ENCODE measurements at places on chromosomes 7 and 10.

DNA sequence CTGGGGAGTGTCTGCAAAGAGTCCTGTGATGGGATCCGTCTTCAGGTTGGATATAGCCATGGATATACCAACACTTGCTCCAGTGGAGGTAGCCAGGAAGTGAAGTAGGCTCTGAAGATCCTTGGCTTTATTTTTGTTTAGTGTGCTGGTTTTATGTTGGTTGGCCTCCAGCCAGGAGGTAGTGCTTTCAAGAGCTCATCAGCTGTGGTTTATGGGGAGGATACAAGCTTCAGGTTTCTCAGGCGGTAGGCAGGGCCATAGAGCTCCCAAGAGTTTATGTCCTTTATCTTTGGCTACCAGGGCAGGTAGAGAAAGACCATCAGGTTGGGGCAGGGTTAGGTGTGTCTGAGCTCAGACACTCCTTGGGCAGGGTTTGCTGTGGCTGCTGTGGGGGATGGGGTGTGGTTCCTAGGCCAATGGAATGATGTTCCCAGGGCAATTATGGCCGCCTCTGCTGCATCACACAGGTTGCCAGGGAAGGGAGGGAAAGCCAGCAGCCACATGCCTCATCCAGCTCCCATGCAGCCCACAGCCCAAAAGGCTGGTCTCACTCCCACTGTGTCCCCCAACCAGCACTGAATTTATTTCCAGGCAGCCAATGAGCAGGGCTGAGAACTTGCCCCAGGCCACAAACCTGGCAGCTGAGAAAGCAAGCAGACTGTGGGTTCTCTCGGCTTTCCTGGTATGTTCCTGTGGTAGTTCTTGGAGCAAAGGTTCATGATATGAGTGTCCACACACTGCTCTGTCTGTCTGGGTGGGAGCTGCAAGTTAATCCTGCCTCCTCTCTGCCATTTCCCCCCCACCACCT lies 67.0 kb upstream of the PRLHR start:
- DNase-seq: no peak

GRCh38 chr10:125264757-125265578 lies 104.6 kb upstream of the CTBP2 start:
- no peak for DNase-seq

DNA sequence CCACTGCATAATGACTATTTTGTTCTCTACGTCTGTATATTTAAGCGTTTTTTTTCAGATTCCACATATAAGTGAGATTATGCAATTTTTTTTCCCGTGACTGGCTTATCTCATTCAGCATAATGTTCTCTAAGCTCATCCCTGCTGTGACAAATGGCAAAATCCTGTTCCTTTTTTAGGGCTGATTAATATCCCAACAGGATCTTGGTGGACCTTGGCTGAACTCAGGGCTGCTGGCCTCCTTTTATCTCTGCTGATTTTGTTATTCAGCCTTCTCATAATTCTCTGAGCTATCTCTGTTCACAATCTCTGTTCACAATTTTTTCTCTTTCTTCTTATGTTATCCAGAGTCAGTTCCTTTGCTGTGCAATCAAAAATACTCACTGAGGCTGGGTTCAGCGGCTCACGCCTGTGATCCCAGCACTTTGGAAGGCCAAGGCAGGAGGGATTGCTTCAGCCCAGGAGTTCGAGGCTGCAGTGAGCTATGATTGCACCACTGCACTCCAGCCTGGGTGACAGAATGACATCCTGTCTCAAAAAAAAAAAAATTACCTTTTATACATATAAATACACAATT lies 1035.9 kb upstream of the AUTS2 start:
- DNase-seq: no peak

- DNase-seq: no peak
Measured at GRCh38 chr7:111789870-111790269, 227.6 kb upstream of the IMMP2L start.

- peak; percentile 75 for DNase-seq
Measured at GRCh38 chr10:110535958-110536891, 31.3 kb upstream of the SMC3 start.

DNA sequence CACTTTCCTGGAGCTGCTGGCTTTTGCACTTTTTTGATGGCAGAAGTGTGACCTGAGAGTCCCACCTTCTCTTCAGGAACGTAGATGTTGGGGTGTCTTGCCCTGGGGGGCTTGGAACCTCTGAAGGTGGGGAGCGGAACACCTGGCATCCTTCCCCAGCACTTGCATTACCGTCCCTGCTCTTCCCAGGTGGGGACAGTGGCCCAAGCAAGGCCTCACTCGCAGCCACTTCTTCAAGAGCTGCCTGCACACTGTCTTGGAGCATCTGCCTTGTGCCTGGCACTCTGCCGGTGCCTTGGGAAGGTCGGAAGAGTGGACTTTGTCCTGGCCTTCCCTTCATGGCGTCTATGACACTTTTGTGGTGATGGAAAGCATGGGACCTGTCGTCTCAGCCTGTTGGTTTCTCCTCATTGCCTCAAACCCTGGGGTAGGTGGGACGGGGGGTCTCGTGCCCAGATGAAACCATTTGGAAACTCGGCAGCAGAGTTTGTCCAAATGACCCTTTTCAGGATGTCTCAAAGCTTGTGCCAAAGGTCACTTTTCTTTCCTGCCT lies 31.1 kb downstream of the PFKFB3 start:
- DNase-seq: no peak

DNA sequence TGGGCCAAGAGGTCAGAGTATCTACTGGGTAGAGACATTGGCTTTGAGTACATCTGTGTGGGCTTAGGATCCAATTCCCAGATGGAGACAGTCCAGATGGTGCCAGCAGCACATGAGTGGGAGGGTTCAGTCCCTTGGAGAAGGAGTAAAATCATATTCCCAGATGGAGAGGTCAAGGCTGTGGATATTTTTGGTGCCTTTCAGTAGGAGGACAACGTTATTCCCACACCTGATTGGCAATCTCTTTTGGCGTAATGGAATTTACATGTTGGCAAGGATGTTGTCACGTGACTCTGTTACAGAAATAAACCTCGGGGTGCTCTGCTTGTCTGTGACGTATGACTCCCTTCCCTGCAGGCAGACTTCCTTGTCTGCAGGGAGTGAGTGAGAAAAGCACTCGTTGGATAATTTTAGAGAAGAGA lies 27.6 kb downstream of the NPS start:
- no peak for DNase-seq

DNA sequence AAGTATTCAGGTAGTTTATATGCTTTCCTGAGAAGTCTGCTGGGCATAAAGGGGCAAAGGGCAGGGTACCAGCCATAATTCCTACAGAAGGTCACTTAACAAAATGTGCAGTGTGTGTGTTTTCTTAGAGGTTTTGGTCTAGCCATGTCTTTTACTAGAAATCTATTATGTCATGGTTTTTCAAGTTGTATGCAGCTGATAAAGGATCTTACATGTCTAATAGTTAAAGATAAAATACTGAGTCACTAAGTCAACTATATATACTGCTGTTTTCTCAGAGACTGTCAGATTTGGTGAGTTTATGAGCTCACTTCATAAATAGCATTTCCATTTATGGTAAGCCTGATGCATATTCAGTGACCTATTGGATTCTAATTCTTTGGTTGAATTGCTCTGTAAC lies 7.7 kb downstream of the CASP2 start:
- no peak for DNase-seq

DNA sequence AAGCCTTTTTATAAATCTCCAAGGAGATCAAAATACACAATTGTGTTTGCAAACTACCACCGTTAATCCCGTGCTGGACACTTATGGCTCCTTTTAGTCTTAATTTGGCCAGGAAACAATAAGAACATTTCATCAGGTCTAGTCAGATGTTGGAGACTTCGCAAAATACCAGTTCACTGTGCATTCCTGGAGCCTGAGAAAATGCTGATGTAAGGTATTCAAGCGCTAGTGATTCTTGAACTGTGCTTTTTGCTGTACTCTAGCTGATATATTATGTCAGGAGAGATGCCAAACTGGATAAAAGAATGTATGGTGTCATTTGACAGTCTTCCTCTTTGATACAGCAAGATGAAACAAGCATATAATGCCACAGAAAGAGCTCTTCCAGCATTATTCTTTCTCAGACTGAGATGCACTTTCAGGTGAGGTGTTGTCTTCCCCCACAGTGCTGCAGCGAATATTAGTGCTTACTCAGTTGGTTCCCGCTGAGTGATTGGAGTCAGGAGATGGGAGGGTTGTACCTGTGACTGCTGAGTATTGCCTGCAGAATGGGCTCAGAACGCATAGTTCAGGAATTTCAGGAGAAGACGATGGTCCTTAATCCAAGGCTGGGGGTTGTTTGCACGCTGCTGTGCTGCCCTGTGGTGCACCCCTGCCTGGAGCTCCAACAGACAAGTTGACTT lies 59.2 kb downstream of the OGDH start:
- no peak for DNase-seq

DNA sequence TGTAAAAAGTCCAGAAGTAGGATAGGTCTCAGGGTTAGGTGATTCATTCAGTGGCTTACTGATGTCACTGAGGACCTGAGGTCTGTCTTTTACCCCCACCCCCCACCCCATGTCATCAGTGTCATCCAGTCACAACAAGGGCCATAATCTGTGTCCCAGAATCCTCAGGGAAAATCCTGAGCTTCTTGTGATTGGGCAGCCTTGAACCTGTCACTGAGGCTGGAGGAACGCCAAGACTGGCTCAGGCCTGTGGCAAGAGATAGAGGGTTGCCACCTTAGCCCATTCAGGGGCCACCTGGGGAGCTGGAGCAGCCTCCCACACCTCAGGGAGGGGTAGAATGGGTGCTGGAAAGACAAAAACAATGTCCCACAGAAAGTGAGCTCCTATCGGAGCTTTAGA lies 29.7 kb downstream of the NUB1 start:
- DNase-seq: no peak

GRCh38 chr10:124263726-124264125 lies 155.0 kb downstream of the OAT start:
- DNase-seq: no peak

GRCh38 chr10:123019941-123020703 lies 11.3 kb downstream of the ACADSB start:
- no peak for DNase-seq

- DNase-seq: no peak
Measured at GRCh38 chr10:133135116-133135465, 24.9 kb upstream of the KNDC1 start.

GRCh38 chr7:139118805-139119485 lies 9.4 kb upstream of the ZC3HAV1 start:
- DNase-seq: no peak

DNA sequence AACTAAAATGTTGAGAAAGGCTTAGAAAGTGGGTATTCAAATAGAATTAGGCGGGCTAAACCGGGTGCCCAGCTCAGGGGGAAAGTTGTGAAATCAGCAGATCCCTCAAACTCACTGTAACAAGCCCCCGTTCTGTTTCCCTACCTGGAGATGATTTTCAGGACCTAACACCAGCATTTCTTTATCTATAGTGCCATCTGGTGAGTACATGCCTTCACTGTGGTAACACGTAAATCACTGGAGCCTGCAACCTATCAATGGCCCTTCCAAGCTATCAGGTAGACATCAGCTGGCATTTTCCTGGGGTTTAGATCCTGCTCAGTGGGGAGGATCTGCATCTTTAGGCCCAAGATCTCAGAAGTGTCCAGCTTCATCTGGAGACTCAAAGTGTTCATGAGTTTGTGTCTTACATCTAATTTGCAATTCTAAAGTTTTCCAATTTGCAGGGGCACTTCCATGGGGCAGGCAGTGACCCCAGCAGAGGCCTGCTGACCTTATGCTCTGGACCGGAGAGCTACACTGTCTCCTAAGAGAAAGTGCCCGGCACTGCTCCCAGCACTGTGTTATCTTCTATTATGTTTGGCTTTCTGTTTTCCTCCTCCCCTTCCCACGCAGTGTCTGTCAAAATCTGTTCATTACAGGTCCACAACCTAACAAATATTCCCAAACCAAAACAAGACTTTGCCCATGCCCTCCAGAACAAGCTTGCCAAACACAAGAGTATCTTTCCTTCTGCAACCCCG lies 132.5 kb downstream of the LSM5 start:
- DNase-seq: no peak

DNA sequence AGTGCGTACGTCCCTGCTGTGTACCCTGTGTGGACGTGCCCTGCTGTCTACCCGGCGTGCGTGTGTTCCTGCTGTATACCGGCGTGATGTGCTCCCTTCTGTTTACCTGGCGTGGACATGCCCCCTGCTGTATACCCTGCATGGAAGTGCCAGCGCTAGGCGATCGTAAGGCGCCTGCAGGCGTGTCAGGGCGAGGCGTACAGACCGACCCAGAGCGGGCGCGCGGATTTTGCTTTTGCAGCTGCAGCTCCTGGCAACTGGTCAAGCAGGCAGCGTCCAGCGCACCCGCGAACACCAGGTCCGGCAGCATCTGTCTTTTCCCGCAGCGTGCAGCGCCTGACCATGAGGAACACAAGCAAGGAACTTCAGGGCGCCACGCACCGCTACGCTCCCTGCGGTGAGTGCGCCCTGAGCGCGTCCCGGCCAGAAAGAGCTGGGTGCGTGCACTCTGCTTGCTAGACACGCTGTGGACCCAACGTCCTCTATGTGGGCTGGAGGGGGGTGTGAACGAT lies 680 bp downstream of the C7orf57 start:
- no peak for DNase-seq

DNA sequence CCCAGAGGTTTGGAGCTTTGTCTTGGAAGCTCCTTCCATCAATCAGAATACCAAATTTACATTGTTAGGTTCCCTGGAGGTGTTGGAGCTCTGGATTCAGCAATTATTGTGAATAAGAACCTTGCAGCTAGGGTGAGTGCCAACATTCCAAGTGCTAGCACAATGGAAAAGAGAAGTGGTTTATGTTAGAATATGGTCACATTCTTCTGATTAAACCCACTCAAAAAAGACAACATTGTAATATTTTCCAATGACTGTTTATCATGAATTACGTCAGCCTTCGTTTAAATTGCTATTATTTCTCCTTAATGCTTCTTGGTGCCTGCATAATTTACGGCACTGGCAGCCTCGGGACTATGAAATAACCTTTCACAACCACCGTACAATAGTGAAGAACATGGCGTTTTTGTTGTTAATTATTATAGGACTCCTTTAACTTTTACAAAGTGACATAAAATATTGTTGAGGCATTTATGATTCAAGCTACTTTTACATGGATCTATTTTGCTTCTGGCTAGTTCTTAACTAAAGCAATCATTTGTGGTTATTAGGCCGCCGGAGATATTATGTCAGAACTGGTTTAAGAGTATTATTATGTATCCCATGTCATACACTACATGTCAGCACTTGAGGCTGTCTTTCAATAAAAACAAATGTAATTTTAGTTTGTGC lies 117.7 kb downstream of the ARID5B start:
- DNase-seq: no peak

GRCh38 chr7:20350518-20350951 lies 19.8 kb downstream of the ITGB8 start:
- DNase-seq: no peak

GRCh38 chr7:79182283-79182682 lies 271.2 kb downstream of the MAGI2 start:
- no peak for DNase-seq

All from stimulated activated CD4-positive, alpha-beta T cell treated with anti-CD3 and anti-CD28 coated beads, Interleukin-15, amount 100 ng/mL, for 48 hours (primary cell).